ENCODE measurements at places on chromosomes 13 and 19. TPM values are rescaled to one million over a fixed set of nuclear protein-coding genes. Genes with fewer than 3 reads are reported as not detected.

DNA sequence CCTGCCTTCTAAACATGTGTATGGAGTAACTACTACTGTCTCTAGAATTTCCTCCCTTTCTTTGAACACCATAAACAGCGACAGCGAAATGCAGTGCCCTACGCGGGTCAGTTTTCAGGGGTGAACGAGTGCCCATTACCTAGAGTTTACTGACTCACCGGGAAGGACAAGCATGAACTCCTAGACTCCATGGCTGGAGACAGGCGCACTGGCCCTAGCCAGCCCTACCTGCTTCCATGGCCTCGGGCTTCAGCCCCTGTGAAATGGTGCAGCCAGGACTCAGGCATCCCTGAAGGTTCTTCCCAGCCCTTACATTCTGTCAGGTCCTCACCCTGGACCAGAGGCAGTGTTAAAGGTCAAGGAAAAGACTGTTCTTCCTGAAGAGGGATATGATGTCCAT, 8.5 kb downstream of the RANBP3 start:
- DNase-seq: peak; percentile 33

GRCh38 chr19:17216058-17216670, 1.0 kb downstream of the USE1 start:
- DNase-seq: no peak

GRCh38 chr13:55981381-55981780, 1159.3 kb upstream of the PRR20A start:
- DNase-seq: no peak

GRCh38 chr13:102536695-102537485, 59.9 kb upstream of the TPP2 start:
- DNase-seq: no peak

- DNase-seq: peak; percentile 85
Observed at GRCh38 chr19:2034729-2035589, 16.1 kb downstream of the MKNK2 start.

DNA sequence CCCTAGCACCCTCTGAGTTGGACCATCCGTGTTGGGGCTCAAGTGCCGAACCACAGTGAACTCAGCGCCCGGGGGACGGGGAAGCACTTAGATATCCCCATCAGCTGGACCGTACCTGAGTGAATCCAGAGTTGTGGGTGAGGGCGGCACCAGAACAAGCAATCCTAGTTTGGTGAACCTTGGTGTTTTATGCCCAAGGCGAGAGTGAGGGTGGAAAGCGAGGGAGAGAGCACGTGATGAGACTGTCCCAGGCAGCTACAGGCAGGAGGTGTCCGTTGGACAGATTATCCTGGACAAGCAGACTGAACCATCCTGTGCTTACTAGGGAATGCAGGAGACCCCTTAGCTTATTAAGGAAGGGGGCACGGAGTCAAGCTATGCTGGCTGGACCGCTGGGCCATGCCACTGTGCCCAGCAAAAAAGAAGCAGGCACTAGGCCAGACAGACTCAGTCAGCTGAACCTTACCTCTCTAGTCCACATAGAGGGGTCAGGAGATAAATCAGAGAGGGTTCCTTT, 596 bp downstream of the GET3 start:
- DNase-seq: no peak

- no peak for DNase-seq
Observed at GRCh38 chr13:69264362-69265334, 843.0 kb upstream of the ATXN8OS start.

DNA sequence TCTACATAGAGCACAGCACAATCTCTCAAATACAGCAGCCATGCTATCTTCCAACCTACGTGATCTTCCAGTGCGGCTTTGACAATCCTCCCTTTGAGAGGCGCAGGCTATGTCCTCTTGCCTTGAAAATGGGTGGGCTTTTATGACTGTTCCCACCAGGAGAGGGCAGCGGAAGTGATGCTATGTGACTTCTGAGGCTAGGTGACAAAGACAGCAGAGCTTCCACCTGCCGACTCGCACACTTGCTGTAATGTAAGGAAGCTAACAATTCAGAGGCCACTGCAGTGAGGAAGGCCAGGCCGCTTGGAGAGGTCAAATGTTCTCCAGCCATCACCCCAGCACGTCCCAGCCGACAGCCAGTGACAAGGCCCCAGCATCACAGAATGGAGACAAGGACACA, 65.8 kb downstream of the MRPL57 start:
- no peak for DNase-seq

DNA sequence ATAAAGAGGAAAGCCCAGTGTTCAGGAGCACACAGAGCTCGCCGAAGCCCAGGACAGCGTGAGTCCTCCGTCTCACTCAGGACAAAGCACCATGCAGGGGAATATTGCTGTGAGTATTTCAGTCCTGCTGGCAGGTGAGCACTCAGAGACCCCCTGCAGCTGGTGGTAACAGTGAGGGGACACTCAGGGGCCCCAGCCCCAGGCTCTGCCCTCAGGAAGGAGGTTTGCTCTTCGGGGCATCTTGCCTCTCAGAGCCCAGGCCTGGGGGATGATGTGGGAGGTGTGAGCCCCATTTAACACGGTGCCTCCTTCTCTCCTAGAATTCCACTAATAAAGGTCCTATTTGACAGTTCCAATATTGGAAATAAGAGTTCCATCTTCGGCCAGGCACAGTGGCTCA, 14.8 kb downstream of the LILRA1 start:
- no peak for DNase-seq

GRCh38 chr19:879711-880438, 13.1 kb downstream of the MED16 start:
- DNase-seq: no peak

- DNase-seq: no peak
Observed at GRCh38 chr13:24187185-24187584, 26.7 kb downstream of the SPATA13 start.

DNA sequence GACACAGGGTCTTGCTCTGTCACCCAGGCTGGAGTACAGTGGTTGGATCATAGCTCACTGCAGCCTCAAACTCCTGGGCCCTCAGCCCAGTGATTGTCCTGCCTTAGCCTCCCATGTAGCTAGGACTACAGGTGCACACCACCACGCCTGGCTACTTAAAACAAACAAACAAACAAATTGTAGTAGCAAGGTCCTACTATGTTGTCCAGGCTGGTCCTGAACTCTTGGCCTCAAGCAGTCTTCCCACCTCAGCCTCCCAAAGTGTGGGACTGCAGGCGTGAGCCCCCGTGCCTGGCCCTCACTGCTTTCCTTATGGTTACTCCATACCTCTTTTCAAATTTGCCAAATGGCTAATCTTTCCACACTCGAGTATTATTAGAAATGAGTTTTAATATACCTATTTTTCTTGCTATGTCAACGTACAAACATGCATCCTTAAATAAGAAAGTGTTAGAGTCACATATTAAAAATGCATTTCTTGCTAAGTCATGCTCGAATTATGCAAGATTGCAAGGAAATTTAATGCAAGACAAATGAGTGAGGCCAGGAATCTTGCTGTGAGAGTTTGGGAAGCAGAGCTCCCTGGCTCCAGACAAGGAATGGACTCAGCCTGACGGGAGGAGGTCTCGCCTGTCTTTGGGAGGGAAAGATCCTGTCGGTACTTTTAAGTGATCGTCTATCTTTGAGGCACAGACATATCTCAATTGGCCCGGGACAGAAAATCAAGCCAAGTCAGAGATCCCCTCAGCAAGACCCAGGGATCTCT, 39.4 kb downstream of the RFX2 start:
- DNase-seq: no peak

- DNase-seq: no peak
Observed at GRCh38 chr13:105816994-105817393, 718.5 kb downstream of the EFNB2 start.

DNA sequence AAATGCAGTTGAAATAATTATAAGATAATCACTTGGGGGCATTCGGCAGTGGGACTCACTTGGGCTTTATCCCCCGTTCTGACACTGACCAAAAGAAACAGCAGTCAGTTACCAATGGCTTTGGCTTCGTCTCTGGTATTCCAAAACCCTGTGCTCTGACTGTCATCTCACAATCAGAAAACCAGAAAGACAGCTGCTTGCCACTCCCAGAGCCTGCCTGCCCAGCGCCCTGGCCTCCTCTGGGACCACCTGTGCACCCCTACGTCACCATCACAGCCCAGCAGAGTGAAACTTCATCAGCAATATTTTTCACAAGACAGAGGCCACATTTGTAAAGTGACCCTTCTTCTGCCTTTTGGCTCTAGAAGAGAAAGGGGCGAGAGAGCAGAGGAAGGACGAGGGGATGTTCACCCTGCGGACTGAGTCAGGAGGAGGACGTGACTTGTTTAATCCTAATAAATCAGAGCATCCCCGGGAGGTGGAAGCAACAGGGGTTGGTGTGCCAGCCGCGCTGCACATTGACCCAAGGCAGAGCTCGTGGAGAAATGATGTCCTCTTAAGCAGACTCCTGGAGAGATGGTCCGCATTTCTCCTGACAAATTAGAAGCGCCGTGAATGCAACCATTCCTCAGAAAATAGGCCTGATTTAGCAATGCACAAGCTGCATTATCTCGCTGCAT, 397.8 kb upstream of the ZNF507 start:
- no peak for DNase-seq

GRCh38 chr13:106100171-106100919, 435.1 kb downstream of the EFNB2 start:
- DNase-seq: no peak

- no peak for DNase-seq
Observed at GRCh38 chr13:111179908-111180760, 65.0 kb downstream of the ARHGEF7 start.

- no peak for DNase-seq
Observed at GRCh38 chr19:3803114-3803888, 17.1 kb upstream of the MATK start.

- no peak for DNase-seq
Observed at GRCh38 chr19:489418-490196, 6.7 kb upstream of the MADCAM1 start.

DNA sequence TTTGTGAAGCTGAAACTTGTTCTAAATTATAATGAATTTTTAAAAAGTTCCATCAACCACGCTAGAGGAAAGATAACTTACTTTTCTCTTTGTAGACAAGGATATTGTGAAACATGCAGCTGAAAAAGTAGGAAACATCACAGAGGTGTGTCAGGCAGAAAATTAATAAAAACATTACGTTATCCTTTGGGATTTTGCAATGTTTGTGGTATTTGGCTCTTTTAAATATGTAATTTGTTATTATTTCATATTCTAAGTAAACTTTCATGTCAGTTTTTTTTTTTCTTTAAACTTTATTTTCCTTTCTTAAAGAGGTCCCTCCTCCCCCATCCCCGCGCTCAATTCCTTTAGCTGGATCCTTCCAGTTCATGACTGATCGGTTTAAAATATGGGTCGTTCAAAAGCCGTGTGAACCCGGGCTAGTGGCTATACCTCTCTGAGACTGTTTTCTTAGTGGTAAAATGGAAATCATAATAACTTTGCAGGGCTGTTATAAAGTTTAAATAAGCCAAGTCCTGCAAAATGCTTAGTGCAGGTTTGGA, 740 bp upstream of the CCDC61 start:
- no peak for DNase-seq

- DNase-seq: no peak
Observed at GRCh38 chr19:7295912-7296536, 1.8 kb upstream of the INSR start.

DNA sequence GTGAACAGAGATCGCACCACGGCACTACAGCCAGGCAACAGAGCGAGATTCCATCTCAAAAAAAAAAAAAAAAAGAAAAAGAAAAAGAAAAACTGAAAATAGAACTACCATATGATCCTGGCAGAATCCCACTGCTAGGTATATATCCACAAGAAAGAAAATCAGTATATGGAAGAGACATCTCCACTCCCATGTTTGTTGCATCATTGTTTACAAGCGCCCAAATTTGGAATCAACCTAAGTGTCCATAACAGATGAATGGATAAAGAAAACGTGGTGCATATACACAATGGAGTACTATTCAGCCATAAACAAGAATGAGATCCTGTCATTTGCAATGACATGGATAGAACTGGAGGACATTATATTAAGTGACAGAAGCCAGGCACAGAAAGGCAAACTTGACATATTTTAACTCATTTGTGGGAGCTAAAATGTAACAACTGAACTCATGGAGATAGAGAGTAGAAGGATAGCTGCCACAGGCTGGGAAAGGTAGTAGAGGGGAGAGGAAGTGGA, 26.1 kb downstream of the DYRK1B start:
- no peak for DNase-seq

- peak; percentile 99 for DNase-seq
Observed at GRCh38 chr19:49590071-49590970, 661 bp upstream of the PRR12 start.

DNA sequence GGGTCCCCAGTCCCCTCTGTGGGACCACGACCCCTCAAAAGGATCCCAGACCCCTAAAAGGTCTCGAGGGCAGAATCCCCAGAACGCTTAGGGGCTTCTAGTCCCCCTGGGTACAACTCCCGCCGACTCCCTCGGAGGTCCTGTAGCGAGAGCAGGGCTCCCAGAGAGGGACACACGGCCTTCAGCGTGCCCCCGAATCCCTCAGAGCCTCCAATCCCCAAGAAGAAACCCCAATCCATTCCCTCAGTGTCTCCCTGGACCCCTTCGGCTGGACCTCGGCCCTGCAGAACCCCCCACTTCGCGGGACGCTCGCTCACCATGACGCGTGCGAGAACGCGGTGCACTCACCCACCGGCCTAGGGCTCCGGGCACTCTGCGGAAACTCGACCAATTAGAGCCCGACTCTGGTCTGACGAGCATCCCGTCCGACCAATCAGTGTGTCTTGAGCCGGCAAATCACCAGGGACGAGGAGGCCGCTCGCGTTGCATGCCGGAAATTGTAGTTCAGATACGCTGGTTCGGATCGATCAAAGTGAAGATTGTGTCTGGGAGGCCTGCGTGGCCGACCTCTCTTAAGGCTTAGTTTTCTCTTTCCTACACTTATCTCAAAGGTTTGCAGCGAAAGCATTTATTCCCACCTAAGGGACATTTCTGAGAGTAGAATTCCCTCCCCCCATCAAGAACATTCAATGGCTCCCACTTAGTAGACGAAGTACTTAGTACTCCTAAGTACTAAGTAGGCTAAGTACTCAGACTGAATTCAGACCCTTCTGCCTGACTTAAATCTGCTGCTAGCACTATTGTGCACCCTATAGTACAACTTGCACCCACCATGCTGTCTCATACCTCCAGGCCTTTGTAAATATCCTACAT, at the start of gene TMEM161A:
TMEM161A (minus strand) TSS at position 370 of the 873 bp plus-strand sequence; CDS start at position 320, 50 bp downstream.
- DNase-seq: peak; percentile 98

GRCh38 chr19:53867225-53868090, at the start of gene MYADM:
Gene MYADM, plus strand, starts transcription at chr19:53867883. Its CDS starts 5,647 bp downstream, at chr19:53873530.
- DNase-seq: peak; percentile 99

Gene CYP4F3
- 2.8 TPM for total RNA-seq

Gene TPRX2
- not detected for total RNA-seq

Gene ZNF254
- 20.0 TPM for total RNA-seq

Gene LRRC4B
- 3.9 TPM for total RNA-seq

Gene RYR1
- total RNA-seq: 9.2 TPM

Gene C13orf42
- not detected for total RNA-seq

Gene ZNF274
- 27.6 TPM for total RNA-seq

Gene LILRB2
- total RNA-seq: 26.1 TPM

Gene MCEMP1
- total RNA-seq: 184 TPM

Gene FGF22
- 0.65 TPM for total RNA-seq

Gene MIA
- total RNA-seq: 1.7 TPM

Gene CCDC169
- total RNA-seq: not detected

Data from lower lobe of right lung (tissue), 2 donors.